Activated T-cell treated with anti-CD3 and anti-CD28 coated beads, Interleukin-2, amount 50 U/mL, for 1 hour (primary cell): ENCODE measurements at places on chromosomes 5 and 9.

GRCh38 chr9:2389404-2389803, 232.2 kb upstream of the VLDLR start:
- no peak for DNase-seq

DNA sequence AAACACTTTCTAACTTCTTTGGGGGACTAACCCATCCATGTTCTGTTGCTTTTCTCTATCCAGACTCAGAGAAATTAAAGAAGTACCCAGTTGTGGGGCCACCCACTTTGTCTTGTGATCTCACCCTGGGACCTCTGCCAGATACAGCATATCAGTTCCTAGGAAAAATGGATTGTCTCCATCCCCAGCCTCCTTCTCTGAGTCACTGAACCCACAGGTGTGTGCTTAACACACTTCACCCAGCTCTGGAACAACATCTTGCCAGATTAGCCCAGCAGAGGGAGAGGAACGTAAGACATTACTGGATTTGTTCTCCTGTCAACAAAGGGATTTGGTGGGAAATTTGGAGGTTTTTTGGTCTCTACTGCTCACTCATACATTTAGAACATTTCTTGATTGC, 19.2 kb downstream of the FAM240B start:
- DNase-seq: no peak

DNA sequence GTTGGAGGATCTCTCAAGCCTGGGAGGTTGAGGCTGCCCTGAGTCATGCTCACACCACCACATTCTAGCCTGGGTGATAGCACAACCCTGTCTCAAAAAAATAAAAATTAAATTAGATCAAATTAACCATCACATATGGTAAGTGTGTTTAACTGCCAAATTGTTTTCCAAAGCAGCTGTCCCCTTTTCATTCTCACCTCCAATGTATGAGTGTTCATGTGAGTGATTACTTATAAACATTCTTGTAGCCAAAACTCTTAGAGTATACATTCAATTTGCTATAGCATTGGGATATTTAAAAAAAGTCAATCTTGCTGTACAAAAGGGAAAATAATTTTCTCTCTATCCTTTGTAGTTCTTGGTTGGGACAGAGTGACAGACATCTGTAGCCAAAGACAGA, 53.4 kb upstream of the SNAPC3 start:
- DNase-seq: no peak

- no peak for DNase-seq
These were observed 38.9 kb downstream of the PTCH1 start for GRCh38 chr9:95477885-95478284.

GRCh38 chr5:96260009-96260408, 173.0 kb downstream of the PCSK1 start:
- no peak for DNase-seq

DNA sequence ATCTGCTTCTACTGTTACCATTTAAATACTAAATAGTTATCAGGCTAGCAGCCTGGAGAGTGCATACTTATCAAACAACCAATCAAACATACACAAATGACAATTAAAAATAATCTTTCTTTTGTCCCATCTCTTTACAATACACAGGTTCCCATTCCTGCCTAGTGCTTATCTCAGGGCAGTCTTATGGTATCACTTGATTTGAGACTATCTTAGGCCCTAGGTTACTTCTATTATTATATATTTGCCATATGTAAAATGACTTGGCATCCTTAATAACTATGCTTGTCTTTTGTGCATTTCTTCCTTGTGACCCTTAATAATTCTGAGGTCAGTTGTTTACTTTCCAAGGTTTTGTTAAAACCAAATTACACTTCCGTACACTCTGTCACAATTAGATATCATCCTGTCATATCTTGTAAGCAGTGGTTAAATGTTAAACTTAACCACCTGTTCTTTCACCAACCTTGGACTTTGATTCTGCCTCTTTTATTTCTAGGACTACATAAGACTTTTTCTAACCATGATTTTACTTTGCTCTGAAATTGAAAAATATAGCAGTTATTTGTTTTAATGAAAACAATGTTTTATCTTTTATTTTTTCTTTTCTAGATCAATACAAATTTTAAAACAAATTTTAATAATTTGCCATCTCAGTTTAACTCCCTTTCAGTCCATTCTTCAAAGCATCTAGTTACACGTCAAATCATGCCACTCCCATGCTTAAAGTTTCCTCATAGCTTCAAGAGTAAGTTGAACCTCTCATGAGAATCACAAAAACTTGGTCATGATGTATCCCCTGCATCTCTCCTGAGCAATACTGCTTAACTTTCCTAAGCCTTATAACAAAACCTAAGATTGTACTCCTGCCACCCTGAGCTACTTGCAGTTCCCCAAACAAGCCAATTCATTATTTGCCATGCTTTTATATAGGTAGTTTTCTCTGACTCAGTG, 281.3 kb downstream of the HCN1 start:
- no peak for DNase-seq

DNA sequence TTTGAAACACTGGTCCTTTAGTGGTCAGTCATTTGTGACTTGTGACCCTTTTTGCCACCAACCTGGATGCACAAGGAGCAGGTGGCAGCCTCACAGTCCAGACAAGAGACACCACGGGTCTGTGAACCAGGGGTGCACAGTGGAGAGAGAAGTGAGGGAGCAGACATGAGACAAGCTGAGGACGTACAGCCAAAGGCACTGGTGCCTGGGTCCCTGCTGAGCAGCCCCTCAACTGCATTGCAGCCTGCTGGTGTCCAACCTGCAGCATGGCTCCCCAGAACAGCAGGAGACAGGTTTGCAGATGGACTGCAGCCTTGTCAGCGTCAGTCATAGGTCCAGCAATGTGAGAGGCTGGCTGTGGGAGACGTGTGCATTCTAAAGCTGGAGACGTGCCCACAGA, 124.2 kb upstream of the FSTL4 start:
- DNase-seq: no peak

GRCh38 chr9:113219969-113220368, 1.1 kb downstream of the FKBP15 start:
- no peak for DNase-seq

- no peak for DNase-seq
These were observed 2.5 kb downstream of the DIPK1B start for GRCh38 chr9:136714893-136715274.

GRCh38 chr9:135814421-135815095, 92.8 kb downstream of the CAMSAP1 start:
- no peak for DNase-seq

- no peak for DNase-seq
These were observed 8.7 kb upstream of the MRPS2 start for GRCh38 chr9:135491764-135492163.

- no peak for DNase-seq
These were observed 14.5 kb downstream of the TERT start for GRCh38 chr5:1280177-1281037.

GRCh38 chr9:22084336-22085035, 75.4 kb upstream of the CDKN2B start:
- DNase-seq: no peak

GRCh38 chr5:62029303-62029702, 276.7 kb upstream of the KIF2A start:
- no peak for DNase-seq

DNA sequence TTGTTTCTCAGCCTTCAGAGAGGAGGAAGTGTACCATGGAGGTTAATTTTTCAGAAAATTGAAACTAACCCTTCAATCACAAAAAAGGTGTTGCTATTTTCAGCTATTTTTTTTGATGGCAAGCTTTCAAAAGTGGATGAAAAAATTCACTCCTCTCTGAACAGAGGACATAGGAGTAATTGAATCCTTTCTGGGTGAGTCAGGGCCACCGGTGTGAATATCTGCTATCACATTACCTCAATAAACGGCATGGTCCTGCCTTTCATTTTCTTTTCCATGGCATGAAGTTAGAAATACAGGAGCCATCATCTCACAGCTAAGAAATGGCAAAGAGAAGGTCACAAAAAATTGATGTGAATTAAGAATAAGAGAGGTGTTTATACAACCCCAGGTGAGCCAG, 90.2 kb upstream of the CCDC112 start:
- no peak for DNase-seq

GRCh38 chr5:6486074-6486473, 37.4 kb downstream of the UBE2QL1 start:
- no peak for DNase-seq

DNA sequence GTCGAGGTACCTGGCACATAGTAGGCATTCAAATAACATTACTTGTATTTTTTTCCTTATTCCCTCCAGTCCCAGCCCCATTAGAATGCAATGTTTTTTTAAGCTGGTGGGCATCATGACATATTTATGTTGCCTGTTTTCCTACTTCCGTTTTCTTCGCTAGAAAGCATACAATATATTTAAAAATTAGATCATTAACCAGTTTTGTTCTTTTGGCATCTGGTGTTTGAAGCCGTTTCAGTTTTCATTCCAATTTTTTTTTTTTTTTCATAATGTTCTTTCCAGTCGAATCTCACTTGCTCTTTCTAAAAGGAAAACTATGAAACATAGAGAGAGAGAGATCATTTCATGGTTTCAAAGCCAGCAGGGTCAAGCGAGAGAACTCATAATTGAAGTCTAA, 228.3 kb upstream of the C9orf72 start:
- DNase-seq: no peak

GRCh38 chr5:135181653-135182052, 147.6 kb upstream of the PITX1 start:
- DNase-seq: no peak

- DNase-seq: no peak
These were observed 163.2 kb downstream of the LPAR1 start for GRCh38 chr9:110874963-110875674.

- no peak for DNase-seq
These were observed 95.2 kb downstream of the DAP start for GRCh38 chr5:10665799-10666198.

GRCh38 chr9:20990867-20991266, 40.6 kb downstream of the HACD4 start:
- no peak for DNase-seq

- no peak for DNase-seq
These were observed 68.4 kb downstream of the SCAI start for GRCh38 chr9:125074976-125075375.

GRCh38 chr5:83450967-83451248, 20.6 kb upstream of the VCAN start:
- DNase-seq: no peak

DNA sequence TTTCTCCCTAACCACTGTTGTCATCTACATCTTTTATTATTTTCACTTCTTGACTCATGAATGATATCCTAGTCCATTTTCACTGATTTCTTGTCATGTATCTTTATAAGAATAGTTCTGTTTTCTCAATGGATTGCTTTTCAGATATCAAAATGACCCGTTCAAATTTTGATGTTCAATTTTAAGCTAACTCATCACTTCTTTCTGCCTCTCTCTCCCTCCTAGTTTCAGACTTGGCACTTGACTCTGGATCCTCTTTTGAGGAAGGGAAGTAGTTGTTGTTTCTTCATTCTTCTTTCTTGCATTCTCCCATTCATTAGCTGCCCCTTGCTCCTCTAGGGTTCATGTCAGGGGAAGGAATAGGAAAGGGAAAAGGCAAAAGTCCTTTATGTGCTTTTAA, 23.7 kb downstream of the CSNK1G3 start:
- DNase-seq: no peak

GRCh38 chr5:154603953-154604679, 126.1 kb upstream of the HAND1 start:
- DNase-seq: no peak

DNA sequence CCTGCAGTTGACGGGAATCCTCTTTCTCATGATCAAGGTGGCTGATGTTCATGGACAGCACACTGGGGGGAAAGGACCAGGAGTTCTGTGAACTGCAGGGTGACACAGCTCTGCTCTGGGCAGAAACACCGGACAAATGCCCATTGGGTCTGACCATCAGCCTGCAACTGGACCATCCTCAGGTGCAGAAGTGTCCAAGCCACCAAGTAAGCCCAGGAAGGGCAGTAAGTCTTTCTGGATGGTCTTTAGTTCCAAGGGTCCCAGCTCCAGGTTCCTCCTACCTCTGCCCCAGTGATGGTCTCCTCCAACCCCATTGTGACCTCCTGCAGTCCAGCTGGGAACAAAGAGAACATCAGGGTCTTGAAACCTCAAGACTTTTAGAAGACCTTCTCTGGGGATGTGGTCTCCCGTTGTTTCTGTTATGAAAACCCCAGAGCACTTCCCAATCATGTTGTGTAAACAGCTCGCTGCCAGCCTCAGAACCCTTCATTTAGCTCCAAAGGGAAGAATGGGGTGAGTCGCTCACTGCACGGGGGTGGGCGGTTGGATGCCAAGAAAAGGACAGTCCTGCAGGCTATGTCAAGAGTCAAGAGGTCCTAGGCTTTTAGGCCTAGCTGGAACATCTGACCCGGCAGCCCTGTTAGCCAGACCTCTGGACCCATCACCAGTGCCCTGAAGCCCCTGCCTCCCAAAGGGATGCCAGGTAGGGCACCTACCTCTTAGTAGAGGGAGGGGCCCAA, 41.8 kb upstream of the TCF7 start:
- peak; percentile 18 for DNase-seq

DNA sequence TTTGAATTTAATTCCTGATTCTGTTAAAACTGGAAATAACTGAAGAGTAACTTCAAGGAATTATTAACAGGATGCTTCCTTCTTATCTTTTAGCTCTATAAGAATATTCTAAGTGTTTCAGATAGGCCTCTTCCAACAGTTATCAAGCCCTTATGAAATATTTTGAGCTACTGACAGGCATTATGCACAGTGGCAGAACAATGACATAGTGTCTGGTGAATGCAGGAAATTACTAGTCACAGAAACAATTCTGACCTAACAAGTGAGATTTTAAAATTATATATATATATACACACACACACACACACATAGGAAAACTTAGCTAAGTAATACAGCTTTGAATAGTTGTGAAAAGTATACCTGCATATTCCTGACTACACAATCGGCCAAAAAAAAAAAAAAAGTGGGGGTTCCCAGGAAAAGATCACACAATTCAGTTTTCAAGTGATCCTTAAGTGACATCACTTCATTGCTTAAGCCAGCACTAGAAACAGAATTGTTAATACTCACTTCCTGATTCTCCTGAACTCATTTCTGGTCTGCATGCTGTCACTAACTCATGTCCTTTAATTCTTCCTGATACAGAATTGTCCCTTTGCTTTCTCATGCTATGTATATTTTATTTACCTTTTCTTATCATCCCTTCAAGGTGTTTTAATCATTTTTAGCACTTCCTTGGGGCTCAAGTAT, 77.3 kb downstream of the SLC25A46 start:
- no peak for DNase-seq

- DNase-seq: no peak
These were observed 317.6 kb downstream of the IRX1 start for GRCh38 chr5:3913279-3913678.

DNA sequence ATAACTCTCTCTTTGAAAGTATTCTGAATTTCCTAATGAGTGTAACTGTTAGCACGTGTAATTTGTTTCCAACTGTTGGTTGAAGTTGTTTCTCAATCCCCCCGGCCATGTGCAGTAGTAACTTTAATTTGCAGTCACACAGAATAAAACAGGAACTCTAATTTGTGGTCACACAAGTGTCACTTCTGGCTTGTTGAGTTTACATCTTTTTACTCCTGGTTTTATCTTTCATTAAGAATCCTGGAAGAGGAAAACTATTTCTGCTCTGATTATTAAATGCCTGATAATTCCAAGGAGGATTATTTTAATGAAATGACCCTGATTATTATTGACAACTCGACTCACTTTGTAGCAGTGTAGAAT, 1.2 kb downstream of the SCAMP1 start:
- no peak for DNase-seq
